ENCODE measurements at places on chromosomes 12 and 14. TPM values are rescaled to one million over a fixed set of nuclear protein-coding genes. Genes with fewer than 3 reads are reported as not detected.

GRCh38 chr12:130462558-130463274, 125.0 kb downstream of the PIWIL1 start:
- DNase-seq: no peak

Gene PRICKLE1
- 1.1 TPM for total RNA-seq

GRCh38 chr12:130768120-130768519, 52.0 kb upstream of the RIMBP2 start:
- no peak for DNase-seq

Gene MVK
- 15.3 TPM for total RNA-seq

Gene ZNF385A
- total RNA-seq: 2.6 TPM

DNA sequence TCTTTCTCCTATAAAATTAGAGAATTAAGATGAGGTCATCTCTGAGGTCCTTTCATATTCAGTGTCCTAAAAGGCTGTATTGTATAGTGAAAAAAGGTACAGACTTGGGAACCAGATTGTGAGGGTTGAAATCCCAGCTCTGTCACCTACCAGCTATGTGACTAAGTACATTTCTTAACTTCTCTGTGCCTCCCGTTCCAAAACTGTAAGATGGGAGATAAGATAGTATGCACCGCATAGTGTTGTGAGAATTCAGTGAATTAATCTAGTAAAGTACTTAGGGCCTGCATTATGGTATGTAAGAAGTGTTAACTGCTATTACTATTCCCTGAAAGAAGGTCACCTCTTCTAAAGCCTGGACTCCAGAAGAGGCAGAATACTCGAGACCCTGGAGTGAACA, 60.6 kb downstream of the GNG2 start:
- DNase-seq: no peak

Gene NTS
- total RNA-seq: not detected

GRCh38 chr12:102756530-102756929, 160.5 kb downstream of the PAH start:
- no peak for DNase-seq

DNA sequence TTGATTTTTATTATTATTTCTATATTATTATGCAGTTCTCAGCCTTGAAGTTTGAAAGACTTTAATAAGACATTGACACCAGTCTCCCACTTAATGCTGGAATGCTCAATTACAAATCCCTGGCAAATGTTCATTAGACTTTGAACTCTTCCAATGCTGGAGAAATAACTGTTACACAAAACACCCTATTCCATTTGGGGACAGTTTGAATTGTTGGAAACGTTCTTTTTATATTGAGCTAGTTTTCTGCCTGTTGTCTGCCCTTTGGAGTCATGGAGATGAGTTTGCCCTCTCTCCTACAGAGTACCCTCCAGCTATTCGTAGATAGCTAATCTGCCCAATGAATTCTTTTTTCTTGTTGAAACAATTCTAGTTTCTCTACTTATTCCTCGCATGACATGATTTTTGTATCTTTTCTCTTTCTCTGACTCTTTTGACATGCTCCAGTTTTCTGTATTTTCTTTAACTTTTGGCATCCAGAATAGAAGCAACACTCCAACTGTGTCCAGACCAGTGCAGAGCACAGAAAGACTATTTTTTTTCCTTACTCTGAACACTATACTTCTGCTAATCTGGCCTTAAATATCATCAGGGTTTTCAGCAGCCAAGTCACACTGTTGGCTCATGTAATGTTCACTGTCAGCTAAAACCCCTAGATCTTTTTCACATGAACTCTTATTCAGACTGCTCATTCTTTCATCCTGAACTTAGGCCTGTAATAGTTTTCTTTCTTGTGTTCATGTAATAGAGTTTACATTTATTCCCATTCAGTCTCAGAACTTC, 379.3 kb downstream of the RAD51B start:
- DNase-seq: no peak

Gene ST8SIA1
- total RNA-seq: 0.86 TPM

- no peak for DNase-seq
Observed at GRCh38 chr14:44989497-44990440, 27.8 kb downstream of the TOGARAM1 start.

Gene TMEM119
- 1.9 TPM for total RNA-seq

DNA sequence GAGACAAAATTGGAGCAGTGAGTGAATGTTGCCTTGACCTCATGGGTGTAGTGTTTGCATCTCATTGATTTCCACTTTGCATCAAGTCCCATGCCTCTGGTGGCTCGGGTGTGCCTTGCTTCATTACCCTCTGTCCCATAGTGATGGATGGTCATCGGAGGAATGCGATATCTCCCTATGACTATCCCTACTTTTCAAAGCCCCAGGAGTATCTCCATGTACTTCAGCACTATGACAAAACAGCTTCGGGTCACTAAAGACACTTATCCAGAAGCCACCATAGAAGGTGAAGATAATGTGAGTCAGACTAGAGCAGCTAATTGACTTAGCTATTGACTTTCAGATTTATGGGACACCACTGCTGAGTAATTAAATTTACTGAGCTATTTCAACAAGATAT, 355.1 kb upstream of the CCDC196 start:
- DNase-seq: no peak

DNA sequence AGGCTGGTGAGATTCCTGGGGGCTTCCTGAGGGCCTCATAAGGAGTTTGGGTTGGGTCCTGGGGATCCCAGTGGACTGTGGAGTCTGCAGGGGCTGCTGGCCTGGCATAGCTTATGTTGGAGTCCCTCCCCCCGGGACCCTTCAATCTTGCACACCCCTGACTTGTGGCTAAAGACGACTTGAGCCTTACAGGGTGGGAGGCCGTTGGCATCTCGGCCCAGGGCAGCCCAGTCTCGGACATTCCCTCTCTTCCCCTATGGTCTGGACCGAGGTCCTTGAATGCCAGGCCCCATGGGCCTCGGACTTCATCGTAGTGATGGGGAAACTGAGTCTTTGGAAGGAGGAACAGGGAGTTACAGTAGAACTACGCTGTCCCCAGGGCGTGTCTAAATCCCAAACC, 12.5 kb downstream of the RTL1 start:
- DNase-seq: no peak

DNA sequence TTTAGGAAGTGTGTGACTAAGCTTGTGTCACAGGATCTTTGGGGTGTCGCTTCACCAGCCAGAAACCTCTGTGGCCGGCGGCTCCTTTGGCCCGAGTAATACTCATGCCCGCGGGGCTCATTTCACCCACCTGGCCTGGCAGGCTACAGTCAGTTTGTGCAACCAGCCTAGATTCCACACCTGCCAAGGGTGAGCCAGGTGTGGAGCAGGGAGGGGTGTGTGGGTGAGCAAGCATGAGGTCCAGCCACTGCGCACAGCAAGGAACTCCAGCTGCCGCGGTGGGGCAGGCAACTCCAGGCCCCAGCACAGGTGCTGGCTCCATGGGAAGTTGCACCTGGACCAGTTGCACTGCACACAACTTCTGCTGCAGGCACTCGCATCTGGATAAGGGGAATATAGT, 462.3 kb upstream of the LRFN5 start:
- no peak for DNase-seq

Gene RBP5
- not detected for total RNA-seq

DNA sequence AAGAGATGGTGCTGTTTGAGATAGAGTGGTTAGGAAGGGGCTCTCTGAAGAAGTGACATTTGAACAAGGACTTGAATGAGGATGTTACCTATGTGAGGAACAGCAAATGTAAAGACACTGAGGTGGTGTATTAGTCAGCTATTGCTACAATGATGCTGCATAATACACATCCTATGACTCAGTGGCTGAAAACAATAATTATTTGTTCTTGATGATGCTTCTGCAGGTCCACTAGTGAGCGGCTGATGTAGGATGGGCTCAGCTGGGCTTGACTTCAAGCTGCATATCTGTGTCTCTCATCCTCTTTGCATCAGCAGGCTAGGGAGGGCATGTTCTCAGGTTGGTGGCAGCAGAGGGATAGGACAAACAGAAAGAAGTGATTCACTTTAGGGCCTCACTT, 21.4 kb upstream of the CLMN start:
- no peak for DNase-seq

DNA sequence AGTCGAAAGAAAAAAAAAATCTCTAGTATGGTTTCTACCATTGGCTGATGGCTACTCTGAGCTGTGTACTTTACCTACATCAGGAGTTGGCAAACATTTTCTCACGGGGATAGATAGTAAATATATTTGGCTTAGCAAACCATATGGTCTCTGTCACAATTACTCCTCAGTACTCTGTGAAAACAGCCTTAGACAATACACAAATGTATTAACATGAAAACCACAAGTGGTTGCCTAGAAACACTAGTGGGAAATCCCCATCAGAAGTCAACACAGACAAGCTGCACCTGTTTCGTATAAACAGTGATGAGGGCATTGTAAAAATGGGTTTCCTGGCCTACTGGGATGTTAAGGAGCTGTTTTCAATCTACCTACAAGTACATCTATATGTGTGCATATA, 84.6 kb upstream of the NAV3 start:
- peak; percentile 71 for DNase-seq

- no peak for DNase-seq
Observed at GRCh38 chr12:100464529-100464928, 9.1 kb upstream of the NR1H4 start.

GRCh38 chr14:68081489-68081888, 261.9 kb downstream of the RAD51B start:
- no peak for DNase-seq

- DNase-seq: no peak
Observed at GRCh38 chr14:33897878-33898535, 52.9 kb downstream of the EGLN3 start.

DNA sequence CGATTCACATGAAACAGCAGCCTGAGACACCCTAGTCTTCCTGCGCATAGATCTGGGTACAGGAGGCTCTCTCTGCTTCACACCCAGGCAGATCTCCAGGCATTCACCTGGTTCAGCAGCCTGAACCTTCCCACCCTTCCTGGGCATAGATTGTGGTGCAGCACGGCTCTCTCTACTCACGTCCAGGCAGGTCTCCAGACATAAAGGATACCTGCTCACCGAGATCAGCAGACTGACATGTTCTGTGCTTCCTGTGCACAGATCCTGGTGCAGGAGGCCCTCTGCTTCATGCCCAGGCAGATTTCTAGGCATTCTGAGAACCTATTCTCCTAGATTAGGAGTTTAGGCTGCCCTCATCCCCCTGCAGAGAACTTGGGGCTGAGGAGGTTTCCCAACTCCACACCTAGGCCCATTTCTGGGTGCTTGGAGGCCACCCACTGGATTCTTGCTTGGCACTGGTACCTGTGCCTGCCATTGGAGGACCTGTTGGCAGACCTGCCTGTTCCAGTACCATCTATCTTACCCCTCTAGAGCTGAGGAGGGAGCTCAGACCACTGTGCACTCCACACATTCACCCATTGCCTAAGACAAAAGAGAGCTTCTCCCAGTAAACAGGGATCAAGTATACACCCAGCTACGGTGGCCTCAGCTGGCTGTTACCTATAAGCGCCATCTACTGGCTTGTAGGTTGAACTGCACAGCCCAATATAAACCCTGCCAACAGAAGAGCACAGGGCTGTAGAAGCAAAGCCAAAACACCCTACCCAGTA, 28.0 kb upstream of the GARIN6 start:
- DNase-seq: peak; percentile 19

DNA sequence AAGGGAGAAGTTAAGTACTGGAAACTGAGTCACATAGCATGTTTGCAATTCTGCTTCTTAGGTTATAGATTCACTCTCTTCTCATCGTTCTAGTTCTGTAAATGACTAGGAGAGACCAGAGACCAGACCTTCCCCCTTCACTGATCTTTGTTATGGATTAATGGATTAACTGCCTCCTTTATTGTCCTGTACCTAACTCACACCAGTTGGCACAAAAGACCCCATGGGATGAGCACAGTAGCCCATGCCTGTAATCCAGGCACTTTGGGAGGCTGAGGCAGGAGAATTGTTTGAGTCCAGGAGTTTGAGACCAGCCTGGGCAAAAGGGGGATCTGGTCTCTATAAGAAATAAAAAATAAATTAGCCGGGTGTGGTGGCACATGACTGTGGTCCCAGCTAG, 20.8 kb downstream of the BCAT1 start:
- DNase-seq: no peak

- DNase-seq: no peak
Observed at GRCh38 chr14:52063052-52063462, 5.8 kb downstream of the NID2 start.

GRCh38 chr14:63781686-63782085, 53.8 kb upstream of the SGPP1 start:
- no peak for DNase-seq

- no peak for DNase-seq
Observed at GRCh38 chr14:77654001-77654441, 37.6 kb upstream of the SPTLC2 start.

Gene NGB
- not detected for total RNA-seq

Gene NR1H4
- not detected for total RNA-seq

Gene KRT75
- not detected for total RNA-seq

- no peak for DNase-seq
Observed at GRCh38 chr14:52244997-52245396, 22.5 kb upstream of the PTGDR start.

DNA sequence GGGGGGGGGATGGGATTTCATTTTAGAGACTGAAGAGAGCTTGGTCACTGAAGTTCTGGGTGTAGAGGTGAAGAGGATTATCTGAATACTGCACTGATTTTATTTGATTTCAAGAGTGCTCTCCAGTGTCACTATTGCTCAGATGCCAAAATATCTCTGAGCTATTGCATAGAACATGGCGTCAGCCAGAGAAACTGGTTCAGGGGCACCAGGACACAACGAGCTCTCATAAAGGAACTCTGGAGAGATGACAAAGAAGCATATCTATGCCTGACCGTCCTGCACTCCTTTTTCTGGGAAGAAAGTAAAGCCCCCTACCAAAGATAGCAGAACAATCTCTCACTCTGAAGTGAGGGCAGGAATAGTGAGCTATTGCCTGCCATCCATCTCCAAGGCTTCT, 2.0 kb downstream of the SLC7A8 start:
- no peak for DNase-seq

DNA sequence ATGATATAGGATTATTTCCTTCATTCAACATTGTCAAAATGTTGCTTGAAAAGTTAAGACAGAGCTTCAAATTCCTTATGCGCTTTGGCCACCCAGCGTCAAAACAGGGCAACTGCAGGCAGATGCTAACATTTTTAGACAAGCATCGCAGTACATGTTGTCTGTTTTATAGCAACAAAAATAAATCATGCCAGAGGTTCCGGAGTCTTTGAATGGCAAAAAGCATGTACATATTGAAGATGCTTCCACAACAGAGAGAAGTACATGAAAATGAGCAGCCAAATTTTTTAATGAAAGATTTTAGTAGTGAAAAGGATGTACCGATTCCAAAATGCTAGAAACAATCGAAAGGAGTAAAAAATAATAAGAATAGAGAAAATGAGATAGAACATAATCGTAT, 49.8 kb upstream of the USP15 start:
- DNase-seq: peak; percentile 39

Gene FAM181A
- not detected for total RNA-seq

- DNase-seq: peak; percentile 41
Observed at GRCh38 chr14:60723116-60723906, 840 bp downstream of the SIX4 start.

Data from LHCN-M2 (cell line).